ENCODE measurements at places on chromosomes 11 and 22. TPM values are rescaled to one million over a fixed set of nuclear protein-coding genes. Genes with fewer than 3 reads are reported as not detected.

CALCB gene
- not detected for polyA plus RNA-seq

CYB561A3 gene
- polyA plus RNA-seq: 17.4 TPM

DYNC2H1 gene
- 9.8 TPM for polyA plus RNA-seq

CTSW gene
- 0.63 TPM for polyA plus RNA-seq

OR8G1 gene
- polyA plus RNA-seq: not detected

CSF2RB gene
- 3.2 TPM for polyA plus RNA-seq

AP5B1 gene
- 2.2 TPM for polyA plus RNA-seq

OR52K2 gene
- not detected for polyA plus RNA-seq

NLRP14 gene
- polyA plus RNA-seq: 0.05 TPM

RFPL2 gene
- 0.10 TPM for polyA plus RNA-seq

TEX12 gene
- 0.29 TPM for polyA plus RNA-seq

KDM4E gene
- 0.07 TPM for polyA plus RNA-seq

SLC6A5 gene
- polyA plus RNA-seq: not detected

EXPH5 gene
- 0.44 TPM for polyA plus RNA-seq

HPX gene
- 3.9 TPM for polyA plus RNA-seq

SCGB1C1 gene
- polyA plus RNA-seq: not detected

LYVE1 gene
- polyA plus RNA-seq: 74.6 TPM

TBX1 gene
- 50.3 TPM for polyA plus RNA-seq

ZBTB16 gene
- polyA plus RNA-seq: 4.7 TPM

APOA4 gene
- polyA plus RNA-seq: 0.23 TPM

IL18BP gene
- 7.2 TPM for polyA plus RNA-seq

CNGA4 gene
- 0.41 TPM for polyA plus RNA-seq

RBM4 gene
- 147 TPM for polyA plus RNA-seq

OR2AT4 gene
- polyA plus RNA-seq: 0.04 TPM

SPON1 gene
- polyA plus RNA-seq: 35.2 TPM

MFRP gene
- polyA plus RNA-seq: not detected

C11orf91 gene
- polyA plus RNA-seq: not detected

EMID1 gene
- polyA plus RNA-seq: 6.5 TPM

LRRC56 gene
- polyA plus RNA-seq: 8.4 TPM

GGT5 gene
- 11.3 TPM for polyA plus RNA-seq

PIH1D2 gene
- 1.5 TPM for polyA plus RNA-seq

SART1 gene
- polyA plus RNA-seq: 44.3 TPM

GRIA4 gene
- polyA plus RNA-seq: 7.8 TPM

SPTY2D1 gene
- polyA plus RNA-seq: 14.4 TPM
